ENCODE measurements at places on chromosomes 7 and 10.

- no peak for DNase-seq
Observed at GRCh38 chr7:53458636-53459035, 423.2 kb downstream of the POM121L12 start.

DNA sequence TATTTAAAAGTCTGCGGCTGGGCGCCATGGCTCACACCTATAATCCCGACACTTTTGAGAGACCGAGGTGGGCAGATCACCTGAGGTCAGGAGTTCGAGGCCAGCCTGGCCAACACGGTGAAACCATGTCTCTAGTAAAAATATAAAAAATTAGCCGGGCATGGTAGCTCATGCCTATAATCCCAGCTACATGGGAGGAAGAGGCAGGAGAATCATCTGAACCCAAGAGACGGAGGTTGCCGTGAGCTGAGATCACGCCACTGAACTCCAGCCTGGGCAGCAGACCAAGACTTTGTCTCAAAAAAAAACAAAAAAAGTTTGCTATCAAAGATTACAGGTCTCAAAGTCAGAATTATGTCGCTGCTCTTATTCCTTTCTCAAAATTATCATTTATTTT, 55.5 kb downstream of the HIBADH start:
- no peak for DNase-seq

DNA sequence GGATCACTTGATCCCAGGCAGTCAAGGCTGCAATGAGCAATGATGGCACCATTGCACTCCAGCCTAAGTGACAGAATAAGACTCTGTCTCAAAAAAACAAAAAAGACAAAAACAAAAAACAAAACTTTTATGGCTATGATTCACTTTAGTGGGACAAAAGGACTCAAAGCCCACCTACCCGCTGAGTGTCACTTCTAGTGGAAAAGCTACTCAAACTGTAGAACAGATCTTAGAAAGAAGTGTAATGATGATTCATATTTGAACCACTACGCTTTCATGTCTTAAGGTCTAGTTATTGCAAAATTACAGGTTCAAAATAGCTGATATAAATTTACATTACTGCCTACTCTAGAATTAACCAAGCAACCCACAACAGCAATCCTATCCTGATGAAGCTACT, 47.1 kb upstream of the OTUD1 start:
- DNase-seq, result no peak

DNA sequence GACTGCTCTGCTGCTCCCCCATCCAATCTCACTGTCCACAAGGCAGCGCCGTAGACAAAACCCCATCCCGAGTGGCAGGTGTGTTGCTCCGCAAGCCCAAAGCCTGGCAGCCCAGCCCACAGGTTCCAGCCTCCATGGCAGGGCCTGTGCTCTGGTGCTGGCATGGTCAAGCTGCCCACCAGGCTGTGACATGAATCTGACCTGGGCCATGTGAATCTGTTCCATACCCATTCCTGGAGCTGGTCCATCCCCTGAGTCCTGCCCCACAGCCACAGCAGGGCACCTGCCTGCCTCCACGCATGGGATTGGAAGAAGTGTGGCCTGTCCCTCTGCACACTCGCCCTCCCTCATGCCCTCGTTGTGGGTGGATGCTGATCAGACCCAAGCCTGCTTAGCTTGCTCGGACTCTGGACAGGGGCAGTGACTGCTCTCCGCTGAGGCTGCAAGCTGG, 128.8 kb downstream of the PTPN20 start:
- no peak for DNase-seq

GRCh38 chr7:98238076-98238475, 14.0 kb downstream of the TECPR1 start:
- no peak for DNase-seq

DNA sequence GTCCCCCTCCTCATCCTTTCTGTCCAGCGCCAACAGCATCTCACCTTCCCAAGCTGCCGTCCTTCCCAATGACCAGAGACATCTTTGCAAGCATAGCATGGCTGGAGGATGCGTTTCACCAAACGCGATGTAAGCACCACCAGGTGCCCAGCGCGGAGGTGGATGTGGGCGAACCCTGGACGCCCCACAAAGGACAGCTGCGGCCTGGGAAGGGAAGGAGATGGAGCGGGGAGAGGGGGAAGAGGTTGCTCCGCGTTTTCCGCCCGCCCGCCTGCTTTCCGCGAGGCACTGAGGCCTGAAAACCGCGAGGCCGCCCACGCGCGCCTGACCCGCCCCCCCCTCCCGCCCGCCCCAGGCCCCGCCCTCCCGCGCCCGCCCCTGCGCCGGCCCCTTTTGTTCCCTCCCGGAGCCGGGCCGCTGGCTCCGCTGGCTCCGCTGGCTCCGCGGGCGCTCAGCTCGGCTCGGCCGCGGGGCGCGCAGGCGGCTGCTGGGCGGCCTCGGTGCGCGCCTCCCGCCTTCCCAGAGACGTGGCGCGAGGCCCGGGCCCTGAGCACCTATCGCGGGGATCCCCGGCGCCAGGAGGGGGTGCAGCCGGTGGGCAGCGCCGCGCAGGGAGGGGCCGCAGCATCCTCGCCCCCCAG, at the start of gene CLIP2:
CLIP2 (plus strand) TSS at position 390 of the 641 bp plus-strand sequence. CDS start 28,140 bp downstream, outside the sequence.
- DNase-seq, result peak; percentile 77

DNA sequence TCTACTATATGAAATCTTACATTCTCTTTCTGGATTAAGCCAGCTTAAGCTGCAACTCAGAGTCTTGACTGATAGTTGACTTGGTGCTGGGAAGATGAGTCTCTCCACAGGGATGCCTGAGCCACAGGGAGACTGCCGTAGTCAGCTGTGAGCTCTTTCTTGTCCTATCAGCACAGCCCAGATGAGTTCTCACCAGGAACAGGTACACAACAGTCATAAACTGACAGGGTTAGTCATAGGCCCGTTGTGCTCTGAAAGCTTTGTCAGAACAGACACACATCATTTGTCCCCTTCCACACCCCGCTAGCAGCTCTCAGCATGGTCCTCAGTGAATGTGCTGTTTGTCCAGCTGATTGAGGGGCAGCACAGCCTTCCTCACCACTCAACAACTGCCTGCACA, 221.6 kb downstream of the RPS24 start:
- peak; percentile 56 for DNase-seq

DNA sequence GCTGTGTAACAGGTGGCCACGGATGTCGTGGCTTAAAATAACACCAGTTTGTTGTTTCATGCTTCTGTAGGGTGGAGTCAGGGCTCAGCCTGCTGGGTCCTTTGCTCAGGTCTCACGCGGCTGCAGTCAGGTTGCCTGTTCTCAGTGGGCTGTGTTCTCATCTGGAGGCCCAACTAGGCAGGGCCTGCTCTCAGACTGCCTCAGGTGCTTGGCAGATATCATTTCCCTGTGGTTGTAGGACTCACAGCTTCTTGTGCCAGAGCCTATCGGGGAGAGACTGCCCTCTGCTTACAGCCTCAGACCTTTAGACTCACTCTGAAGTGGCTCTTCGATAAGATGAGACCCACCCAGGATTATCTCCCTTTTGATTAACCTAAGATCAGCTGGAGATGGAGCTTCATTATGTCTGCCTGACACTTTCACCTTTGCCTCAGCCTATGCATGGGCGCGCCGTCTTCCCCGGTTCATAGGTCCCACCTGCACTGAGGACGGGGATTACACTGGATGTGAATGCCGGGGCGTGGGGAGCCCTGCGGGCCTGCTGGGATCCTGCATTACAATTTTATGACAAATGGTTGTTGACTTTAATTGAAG, 55.3 kb downstream of the INPP5A start:
- DNase-seq, result no peak

GRCh38 chr7:142485617-142486226, 227.9 kb upstream of the PRSS58 start:
- DNase-seq, result no peak

- no peak for DNase-seq
Observed at GRCh38 chr7:131608116-131608500, 51.7 kb upstream of the PODXL start.

DNA sequence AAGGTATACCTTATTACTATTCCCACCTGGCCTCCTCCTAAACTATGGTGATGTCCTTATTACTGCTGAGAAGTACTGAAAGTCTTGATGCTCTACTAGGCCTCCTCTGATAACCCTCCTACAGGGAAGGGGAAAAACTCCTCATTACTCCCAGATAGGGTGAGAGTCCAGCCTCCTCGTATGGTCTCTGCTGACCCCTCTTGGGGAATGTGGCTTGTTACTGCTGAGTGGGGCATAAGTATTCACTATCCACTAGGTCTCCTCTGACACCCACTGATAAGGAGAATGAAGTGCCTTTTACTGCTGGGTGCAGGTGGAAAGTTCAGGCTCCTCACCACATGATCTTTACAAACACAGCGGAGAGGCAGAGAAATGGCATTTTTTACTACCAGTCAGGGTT, 222.9 kb downstream of the CHRM2 start:
- no peak for DNase-seq

GRCh38 chr10:117005527-117006055, 604 bp upstream of the SHTN1 start:
- DNase-seq, result no peak

- no peak for DNase-seq
Observed at GRCh38 chr10:131656009-131656408, 244.8 kb upstream of the PPP2R2D start.

- no peak for DNase-seq
Observed at GRCh38 chr10:133476641-133476990, 22.9 kb downstream of the SCART1 start.

DNA sequence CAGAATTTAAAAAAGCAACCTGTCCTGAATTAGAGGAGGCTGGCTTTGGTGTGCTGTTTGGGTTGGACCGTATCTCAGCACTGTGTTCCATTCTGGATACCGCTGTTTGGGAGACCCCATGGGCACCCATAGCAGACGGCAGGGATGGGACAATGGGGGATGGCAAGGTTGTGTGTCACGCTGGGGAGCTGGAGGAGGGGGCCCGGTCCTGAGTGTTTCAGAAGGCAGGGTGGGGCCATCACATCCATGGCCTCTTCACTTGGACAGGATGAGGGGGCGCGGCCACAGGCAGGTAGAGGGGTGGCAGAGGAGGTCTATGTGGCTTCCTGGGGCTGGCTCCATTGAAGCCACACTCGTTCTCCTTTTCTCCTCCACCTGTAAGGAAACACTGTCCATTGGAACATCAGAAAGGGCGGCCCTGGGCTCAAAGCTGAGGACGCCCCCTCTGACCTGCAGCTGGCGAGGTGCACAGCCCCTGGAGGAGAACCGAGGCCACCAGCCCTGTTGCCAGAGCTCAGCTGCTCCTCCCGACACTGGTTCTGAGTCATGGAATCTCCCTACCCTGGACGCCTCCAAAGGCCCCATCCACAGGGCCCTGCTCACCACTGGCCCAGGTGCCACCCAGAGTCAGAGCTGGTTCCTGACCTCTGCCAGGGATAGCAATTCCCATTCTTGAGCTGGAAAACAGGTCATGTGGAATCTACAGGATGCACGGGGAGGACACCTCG, 587.3 kb downstream of the DNAJB6 start:
- DNase-seq, result no peak

- no peak for DNase-seq
Observed at GRCh38 chr10:86229376-86229775, 137.2 kb downstream of the GRID1 start.

GRCh38 chr10:29056729-29057128, 232.1 kb upstream of the LYZL1 start:
- no peak for DNase-seq

GRCh38 chr7:76310102-76310957, 7.9 kb downstream of the HSPB1 start:
- DNase-seq, result no peak

GRCh38 chr10:53127686-53128085, 355.1 kb upstream of the MBL2 start:
- DNase-seq, result no peak

DNA sequence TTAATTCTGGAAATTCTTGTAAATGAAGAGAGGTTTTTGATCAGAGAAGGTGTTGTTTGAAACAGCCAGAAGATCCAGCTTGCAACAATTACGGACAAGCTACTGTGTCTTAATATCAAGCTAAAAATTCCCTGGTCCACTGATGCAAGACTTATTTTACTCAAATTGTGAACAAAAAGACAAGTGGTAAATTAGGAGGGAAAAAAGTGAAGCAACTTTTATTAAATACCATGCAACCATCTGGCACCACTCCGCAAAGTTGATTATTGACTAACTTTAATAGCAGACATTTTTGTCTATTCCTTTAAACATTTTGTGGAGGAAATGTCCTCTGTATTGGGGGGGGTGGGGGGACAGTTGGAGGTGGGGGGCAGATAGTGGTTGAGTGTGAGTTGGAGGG, 5.1 kb upstream of the CAV2 start:
- no peak for DNase-seq

- peak; percentile 35 for DNase-seq
Observed at GRCh38 chr10:34522546-34522945, 292.6 kb downstream of the PARD3 start.

DNA sequence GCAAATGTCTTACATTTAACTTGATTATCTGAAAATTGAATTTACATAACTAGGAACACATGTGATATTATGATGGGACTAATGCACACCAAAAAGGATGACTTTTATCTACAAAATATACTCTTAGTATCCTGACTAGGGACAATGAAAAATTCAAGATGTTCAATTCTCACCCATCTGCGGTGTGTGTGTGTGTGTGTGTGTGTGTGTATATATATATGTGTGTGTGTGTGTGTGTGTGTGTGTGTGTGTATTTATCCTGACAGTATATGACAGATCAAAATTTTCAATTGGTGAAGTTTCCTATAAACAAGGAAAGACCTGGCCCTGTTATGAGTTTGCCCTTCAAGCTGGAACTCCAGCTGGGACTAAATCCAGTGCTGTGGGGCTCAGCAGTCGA, 40.3 kb upstream of the MET start:
- no peak for DNase-seq

- peak; percentile 57 for DNase-seq
Observed at GRCh38 chr7:2715341-2716231, 27.6 kb downstream of the AMZ1 start.

DNA sequence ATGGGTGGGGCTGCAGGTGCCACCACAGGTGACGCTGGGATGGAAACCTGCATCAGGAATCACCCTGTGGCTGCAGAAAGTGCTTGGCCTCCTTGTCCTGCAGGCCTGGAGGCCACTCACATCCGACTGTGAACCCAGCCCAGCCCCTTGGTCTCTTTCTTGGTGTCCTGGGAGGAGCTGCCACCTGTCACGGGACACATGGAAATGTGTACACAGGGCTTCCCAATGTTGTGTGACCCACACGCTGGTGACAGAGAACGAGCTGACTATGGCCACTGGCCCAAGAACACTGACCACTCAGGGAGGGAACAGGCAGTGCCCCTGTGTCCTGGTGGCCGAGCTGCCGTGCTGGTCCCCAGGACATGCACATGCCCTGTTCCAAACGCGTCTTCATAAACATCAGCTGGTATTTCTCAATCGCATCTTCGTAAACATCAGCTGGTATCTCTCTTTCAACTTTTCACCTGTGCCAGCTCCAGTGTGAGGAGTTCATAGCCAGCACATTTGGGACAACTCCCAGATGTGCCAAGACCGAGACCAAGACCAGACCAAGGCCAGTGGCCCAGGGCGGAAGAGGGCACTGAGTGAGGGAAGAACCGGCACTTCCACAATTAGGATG, 57.9 kb upstream of the INPP5A start:
- DNase-seq, result no peak

GRCh38 chr10:125006921-125007426, 65.1 kb downstream of the ZRANB1 start:
- DNase-seq, result peak; percentile 46
